HT1080 (cell line): ENCODE measurements at places on chromosomes 5 and 9.

DNA sequence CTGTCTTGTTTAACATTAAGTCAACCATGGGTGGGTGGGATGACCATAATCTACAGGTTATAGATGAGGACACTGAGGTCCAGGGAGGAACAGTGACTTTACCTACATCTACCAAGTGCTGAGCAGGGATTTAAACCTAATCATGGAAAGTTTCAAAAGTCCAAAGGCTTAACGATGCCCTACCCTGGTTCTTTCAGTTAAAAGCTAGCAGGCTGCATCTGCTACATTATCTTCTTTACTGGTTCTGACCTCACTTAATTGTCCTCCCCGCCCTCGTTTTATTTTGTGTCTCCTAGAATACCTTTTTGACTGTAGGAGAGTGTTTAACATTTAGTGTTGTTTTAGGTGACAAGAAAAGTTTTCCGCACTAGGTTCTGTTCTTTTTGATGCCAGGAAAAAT lies 735.2 kb downstream of the TLR4 start:
- DNase-seq: no peak

DNA sequence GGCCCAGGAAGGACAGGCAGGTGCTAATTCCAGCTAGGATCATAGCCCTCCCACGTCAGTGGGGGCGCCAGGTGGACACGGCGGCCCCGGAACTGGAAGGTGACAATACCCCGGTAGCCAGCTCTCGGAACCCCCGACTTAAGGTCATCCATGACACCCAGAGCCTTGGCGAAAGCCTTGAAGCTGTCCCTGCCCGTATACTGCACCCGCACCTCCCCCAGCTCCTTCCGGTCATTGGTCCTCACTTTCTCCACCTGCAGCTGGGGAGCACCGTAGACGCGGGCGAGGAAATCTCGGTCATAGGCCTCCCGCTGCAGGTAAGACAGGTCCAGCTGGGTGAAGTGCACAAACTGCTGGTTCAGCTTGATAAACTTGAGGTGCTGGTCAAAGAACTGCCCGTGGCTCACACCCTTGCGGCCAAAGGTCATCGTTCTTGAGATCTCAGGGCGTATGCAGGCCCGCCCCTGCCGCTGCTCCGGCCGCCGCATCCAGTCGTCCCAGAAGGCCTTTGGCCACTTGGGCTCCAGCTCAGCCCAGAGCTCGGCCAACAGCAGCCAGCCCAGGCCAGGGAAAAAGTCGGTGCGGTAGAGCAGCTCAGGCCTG lies 10.9 kb downstream of the MGAT1 start:
- DNase-seq: no peak

GRCh38 chr5:145245354-145245753 lies 589.8 kb downstream of the PRELID2 start:
- DNase-seq: no peak

- no peak for DNase-seq
Measured at GRCh38 chr5:34648039-34648839, 7.9 kb upstream of the RAI14 start.

DNA sequence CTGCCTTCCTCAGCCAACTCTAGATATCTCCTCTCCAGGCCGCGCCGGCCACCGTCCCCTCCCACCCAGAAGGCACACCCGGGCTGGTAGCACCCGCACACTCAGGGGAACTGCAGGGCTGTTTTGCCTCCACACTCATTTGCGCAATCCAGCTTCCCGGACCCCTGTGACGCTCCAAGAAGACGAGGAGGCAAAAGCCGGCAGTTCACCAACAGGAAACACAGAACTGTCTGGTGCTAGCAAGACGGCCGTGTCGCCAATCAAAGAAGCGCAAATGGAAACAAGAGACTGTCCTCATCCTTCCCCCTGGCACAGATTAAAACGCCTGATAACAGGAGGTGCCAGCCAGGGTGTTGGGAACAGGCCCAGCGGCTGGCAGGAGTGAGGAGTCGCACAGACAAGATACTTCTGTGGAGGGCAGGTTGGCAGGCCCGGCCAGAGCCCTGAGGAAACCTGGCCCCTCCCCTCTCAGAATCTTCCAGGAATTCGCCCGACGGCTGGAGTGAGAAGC lies 7.8 kb downstream of the AGPAT2 start:
- DNase-seq: no peak

- DNase-seq: no peak
Measured at GRCh38 chr9:13616491-13617035, 337.1 kb upstream of the MPDZ start.

GRCh38 chr9:3401221-3401954 lies 124.4 kb downstream of the RFX3 start:
- DNase-seq: no peak

DNA sequence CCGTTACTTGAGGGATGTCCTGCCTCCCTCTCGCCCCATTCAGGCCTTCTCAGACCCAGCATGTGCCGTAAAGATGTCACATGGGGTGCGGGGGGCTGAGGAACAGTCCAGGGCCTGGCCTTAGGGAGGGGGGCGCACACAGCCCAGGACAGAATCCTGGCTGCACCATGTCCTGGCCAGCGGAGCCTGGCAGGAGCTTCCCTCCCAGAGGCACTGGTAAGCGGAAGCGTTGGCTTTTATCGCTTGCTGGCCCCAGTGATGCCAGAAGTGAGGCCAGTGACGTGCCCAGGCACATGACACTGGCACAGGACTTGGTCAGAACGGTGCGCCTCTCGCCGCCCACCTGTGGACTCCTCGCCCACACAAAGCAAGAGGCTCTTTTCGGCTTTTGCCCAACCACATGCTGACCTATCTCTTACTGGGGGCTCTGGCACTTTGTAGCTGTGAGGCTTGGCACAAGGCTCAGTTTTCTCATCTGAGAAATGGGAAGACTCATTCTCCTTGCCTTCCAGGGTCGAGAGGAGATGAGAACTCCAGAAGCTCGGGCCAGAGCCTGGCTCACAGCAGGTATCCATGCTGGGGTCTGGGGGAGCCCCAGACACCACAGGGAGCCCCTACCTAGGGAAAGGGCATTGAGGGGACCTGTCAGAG lies 59.0 kb downstream of the LMX1B start:
- no peak for DNase-seq

DNA sequence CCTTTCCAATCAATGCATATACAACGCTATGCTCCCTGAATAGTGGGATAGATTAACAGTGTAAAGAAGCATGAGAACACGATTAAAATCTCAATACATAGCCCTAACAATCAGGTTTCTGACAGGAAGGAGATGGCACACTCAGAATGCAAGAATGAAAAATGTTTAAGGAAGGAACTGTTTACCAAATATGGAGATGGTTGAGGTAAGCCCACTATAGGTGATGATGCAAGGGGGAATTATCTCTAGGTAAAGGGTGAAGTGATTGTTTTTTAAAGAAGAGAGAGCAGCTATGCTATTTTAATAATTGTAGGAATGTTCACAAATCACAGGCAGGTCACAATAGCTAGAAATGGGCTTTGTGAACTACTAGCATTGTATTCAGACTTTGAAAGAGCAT lies 302.4 kb downstream of the CHSY3 start:
- DNase-seq: no peak
